ENCODE measurements at places on chromosomes 11 and 22.

DNA sequence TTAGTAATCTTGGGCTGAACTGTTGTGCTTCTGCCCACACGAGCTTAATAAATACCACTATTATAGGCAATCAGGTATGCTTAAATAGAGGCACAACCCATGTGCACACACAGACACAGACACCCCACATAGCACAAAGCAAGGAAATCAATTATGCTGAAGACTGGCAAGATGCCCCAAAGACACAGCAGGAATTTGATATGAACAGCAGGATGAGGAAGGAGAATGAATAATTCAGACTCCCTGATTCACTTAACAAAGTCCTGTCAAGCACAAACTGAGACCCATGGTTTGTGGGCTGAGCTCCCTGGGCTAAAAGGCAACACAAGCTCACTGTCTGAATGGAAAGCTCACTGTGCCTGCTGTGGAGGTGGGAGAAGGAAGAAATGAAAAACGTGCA is 42.5 kb downstream of the RBFOX2 start:
- no peak for DNase-seq

- no peak for DNase-seq
Measured at GRCh38 chr11:31863170-31863832, 52.2 kb upstream of the PAX6 start.

DNA sequence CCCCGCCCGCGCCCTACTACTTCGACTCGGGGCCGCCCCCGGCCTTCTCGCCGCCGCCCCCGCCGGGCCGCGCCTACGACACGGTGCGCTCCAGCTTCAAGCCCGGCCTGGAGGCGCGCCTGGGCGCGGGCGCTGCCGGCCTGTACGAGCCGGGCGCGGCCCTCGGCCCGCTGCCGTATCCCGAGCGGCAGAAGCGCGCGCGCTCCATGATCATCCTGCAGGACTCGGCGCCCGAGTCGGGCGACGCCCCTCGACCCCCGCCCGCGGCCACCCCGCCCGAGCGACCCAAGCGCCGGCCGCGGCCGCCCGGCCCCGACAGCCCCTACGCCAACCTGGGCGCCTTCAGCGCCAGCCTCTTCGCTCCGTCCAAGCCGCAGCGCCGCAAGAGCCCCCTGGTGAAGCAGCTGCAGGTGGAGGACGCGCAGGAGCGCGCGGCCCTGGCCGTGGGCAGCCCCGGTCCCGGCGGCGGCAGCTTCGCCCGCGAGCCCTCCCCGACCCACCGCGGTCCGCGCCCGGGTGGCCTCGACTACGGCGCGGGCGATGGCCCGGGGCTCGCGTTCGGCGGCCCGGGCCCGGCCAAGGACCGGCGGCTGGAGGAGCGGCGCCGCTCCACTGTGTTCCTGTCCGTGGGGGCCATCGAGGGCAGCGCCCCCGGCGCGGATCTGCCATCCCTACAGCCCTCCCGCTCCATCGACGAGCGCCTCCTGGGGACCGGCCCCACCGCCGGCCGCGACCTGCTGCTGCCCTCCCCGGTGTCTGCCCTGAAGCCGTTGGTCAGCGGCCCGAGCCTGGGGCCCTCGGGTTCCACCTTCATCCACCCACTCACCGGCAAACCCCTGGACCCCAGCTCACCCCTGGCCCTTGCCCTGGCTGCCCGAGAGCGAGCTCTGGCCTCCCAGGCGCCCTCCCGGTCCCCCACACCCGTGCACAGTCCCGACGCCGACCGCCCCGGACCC is 17.4 kb upstream of the ACR start:
- DNase-seq: no peak

DNA sequence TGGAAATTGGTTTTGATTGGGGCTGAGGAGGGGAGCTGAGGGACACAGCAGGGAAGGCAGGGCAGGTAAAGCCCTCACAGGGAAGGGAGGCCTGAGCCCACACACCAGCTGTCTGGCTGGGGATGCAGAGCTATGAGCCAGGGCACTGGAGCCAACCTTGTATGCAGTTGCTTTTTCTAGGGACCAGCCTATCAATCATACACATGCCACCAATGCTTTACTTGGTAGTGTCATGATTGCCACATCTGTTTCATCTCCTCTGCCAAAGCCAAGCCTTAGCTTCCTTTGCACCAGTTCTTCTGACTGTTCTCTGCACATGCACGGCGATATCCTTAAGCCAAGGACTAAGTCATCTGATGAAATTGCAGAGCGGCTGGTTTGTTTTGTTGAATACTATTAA is 207.1 kb upstream of the PLET1 start:
- DNase-seq: no peak

DNA sequence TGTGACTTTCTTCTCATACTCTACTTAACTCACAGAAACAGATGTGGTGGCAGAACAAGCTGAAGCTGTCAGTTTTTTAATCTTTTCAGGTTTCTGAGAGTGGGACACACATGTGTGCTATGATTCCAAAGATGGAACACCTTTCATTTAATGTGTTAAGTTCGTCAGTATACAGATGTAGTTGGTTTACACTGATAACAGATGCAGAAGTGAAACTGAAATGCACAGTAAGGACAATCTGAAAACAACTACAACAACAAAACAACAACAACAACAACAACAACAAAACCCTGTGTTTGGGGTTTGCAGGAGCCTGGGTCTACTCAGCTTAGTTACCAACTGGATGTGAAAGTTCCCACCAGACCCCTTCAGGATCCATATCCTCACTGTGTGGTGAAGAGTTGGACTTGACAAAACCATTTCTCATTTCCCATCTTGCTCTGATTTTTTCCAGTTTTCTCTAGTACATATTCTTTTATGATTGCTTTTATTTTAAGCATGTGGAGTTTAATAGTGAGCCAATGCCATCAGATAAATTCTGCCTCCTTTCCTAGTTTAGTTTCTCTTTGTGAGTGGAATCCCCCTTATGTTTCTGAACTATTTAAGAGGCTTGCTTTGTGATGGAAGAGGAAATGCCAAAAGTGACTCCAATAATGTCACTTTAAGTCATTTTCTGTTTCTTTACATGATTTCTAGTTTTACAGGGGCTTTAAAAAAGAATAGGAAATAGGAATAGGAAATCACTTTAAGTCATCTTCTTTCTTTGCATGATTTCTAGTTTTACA is 47.8 kb downstream of the ARHGAP42 start:
- DNase-seq: no peak

GRCh38 chr11:2428322-2428795 is 16.0 kb downstream of the TRPM5 start:
- DNase-seq: no peak

GRCh38 chr11:100646545-100646944 is 40.5 kb upstream of the ARHGAP42 start:
- no peak for DNase-seq
